ENCODE measurements at places on chromosomes 1 and 21. TPM values are rescaled to one million over a fixed set of nuclear protein-coding genes. Genes with fewer than 3 reads are reported as not detected.

Gene RC3H1
- 5.7 TPM for polyA plus RNA-seq

Gene OR2W3
- 0.82 TPM for polyA plus RNA-seq

Gene CFAP45
- not detected for polyA plus RNA-seq

Gene ETV3L
- not detected for polyA plus RNA-seq

Gene COL9A2
- not detected for polyA plus RNA-seq

Gene GUCA2B
- polyA plus RNA-seq: not detected

Gene ANKRD35
- polyA plus RNA-seq: 0.93 TPM

All from immature natural killer cell (primary cell).